ENCODE measurements at places on chromosomes 1 and 21.

DNA sequence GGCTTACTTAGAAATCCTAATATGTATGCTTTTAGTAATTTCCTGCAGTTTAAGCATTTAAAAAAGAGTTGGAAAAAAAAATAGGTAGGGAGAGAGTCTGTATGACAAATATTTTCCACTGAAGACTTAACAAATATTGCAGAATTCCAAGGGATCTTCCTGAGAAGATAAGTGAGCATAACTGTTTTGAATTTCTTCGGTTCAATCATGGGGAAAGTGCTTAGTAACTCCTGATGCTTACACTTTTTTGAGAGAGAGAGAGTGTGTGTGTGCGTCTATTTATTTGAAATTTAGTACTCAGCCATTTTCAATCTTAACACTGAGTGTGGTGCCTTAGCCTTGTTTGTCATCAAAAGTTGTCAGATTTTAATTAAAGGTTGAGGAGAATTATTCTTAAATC lies 18.5 kb downstream of the SON start:
- no peak for DNase-seq

- no peak for DNase-seq
Observed at GRCh38 chr1:115908565-115909274, 67.6 kb upstream of the SLC22A15 start.

- no peak for DNase-seq
Observed at GRCh38 chr1:47944561-47944960, 52.6 kb downstream of the TRABD2B start.

- DNase-seq = no peak
Observed at GRCh38 chr1:217525773-217526490, 105.0 kb downstream of the GPATCH2 start.

DNA sequence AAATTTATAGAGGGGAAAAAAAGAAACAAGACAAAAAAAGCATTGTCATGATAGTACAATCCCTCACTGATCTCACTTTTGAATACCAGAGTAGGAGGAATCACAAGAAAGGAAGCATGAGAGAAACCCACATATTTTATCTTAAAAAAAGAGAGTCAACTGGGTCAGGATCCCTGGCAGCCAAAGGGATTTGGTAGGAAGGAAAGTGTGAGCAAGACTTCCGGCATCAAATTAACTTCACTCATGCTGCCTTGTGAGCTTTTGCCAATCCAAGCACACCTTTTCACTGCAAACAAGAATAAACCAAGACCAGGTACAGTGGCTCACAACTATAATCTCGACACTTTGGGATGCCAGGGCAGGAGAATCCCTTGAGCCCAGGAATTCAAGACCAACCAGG lies 53.1 kb downstream of the SLC9C2 start:
- no peak for DNase-seq

DNA sequence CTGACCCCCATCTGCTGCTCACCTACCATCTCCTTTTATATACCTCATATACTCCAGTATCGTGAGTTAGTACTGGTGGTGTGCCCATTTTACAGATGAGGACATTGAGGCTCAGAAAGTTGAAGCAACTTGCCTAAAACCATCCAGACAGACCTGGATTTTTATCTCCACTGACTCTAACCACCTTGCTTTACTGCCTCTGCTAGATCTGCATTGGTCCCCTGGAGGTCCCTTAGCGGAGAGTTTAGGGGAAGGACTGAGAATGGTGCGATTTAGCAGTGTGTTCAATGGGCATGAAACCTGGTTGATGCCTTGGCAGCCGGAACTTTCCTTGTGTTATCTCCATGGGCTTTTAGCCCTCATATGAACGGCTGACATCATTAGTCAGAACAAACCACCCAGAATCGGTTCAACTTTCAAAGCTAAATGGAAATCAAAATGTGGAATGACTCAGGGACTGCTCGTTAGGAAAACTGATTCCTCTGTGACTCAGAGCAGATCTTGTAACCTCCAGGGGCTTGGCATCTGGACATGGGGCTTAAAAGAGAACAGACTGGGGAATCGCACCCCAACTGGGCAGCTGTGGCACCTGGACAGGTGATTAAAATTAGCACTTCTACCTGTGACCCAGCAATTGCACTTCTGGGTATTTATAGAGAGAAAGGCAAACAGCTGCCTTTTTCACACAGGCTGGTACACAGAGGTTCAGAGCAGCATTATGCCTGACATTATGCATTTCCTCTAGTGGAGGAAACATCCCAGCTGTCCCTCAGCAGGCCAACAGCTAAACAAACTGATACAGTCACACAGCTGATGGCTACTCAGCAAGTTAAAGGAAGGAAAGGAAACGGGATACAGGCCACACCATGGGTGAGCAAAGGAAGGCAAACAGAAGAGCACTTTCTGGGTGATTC lies 25.3 kb downstream of the TMEM51 start:
- DNase-seq = no peak

DNA sequence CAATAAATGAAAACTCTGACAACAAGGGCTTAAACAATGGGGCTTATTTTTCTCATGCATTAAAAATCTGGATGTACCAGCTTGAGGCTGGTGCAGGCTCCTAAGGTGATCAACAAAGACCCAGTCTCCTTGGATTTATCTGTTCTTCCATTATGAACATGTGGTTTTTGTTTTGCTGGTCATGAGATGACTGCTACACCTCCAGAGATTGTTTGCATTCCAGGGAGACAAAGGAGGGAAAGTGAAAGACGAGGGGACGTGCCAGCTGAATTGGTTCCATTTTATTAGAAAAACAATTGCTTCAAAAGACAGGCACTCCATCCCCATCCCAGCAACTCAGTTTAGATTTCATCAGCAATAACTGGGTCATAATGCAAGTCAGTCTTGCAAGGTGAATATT lies 90.9 kb upstream of the KCNK1 start:
- DNase-seq = no peak

All from CD4-positive, alpha-beta T cell treated with Interleukin-2 at 100 ng/mL for 4 hours (primary cell).